Activated naive CD8-positive, alpha-beta T cell treated with anti-CD3 and anti-CD28 coated beads, Interleukin-2, amount 10 ng/mL, durations not matched to agents 7 days and 5 days (primary cell): ENCODE measurements at places on chromosomes 11 and 22. TPM values are rescaled to one million over a fixed set of nuclear protein-coding genes. Genes with fewer than 3 reads are reported as not detected.

Gene TRIM48
- not detected for total RNA-seq

Gene OR8D1
- not detected for total RNA-seq

Gene ARHGEF12
- 14.7 TPM for total RNA-seq

Gene RAB36
- total RNA-seq: 0.68 TPM

Gene LRRC56
- 4.3 TPM for total RNA-seq

Gene NTM
- total RNA-seq: not detected

Gene MPZL2
- 8.2 TPM for total RNA-seq

Gene PLAAT3
- 15.8 TPM for total RNA-seq

Gene ACTN3
- total RNA-seq: not detected

Gene ART1
- not detected for total RNA-seq

Gene SLC22A8
- not detected for total RNA-seq

Gene APOL5
- total RNA-seq: not detected

Gene TOP3B
- total RNA-seq: 45.6 TPM

Gene SMC1B
- total RNA-seq: 2.5 TPM

Gene GRAP2
- 266 TPM for total RNA-seq

Gene DEPDC5
- total RNA-seq: 46.6 TPM

Gene CDC42BPG
- 3.4 TPM for total RNA-seq

Gene SLC39A13
- 33.1 TPM for total RNA-seq

Gene ASCL2
- 0.62 TPM for total RNA-seq

Gene ACAT1
- 42.2 TPM for total RNA-seq

Gene MRGPRX1
- total RNA-seq: not detected

Gene HMOX1
- 7.3 TPM for total RNA-seq

Gene BID
- total RNA-seq: 33.6 TPM

Gene KRTAP5-7
- not detected for total RNA-seq

Gene DTX4
- total RNA-seq: 0.47 TPM

Gene ANGPTL5
- total RNA-seq: not detected

Gene OR8A1
- not detected for total RNA-seq

Gene THRSP
- total RNA-seq: not detected
